Stimulated activated CD4-positive, alpha-beta T cell treated with anti-CD3 and anti-CD28 coated beads, Interleukin-4, amount 100 ng/mL, for 24 hours (primary cell): ENCODE measurements at places on chromosomes 3 and 15.
A peak's percentile ranks its signal among the peaks of the same experiment; 100 is the strongest.

DNA sequence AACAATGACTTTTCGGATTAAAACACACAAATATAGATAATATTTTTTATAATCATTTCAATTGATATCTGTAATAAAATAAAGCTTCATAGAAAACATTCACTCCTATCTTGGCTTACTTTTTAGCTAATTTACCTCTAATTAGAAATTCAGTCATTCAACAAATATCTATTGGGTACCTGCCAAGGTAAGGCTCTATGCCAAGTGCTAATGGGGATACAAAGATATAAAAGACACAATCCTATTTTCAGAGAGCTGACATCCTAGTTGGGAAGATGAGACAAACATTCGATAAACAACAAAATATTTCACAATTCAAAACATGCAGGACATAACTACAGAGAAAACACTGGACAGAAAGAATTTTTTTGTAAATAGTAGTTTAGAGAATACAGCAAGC, 63.3 kb downstream of the ULK4 start:
- DNase-seq = no peak

GRCh38 chr3:169629895-169630294, 33.6 kb downstream of the MECOM start:
- no peak for DNase-seq

- no peak for DNase-seq
Measured at GRCh38 chr3:39275052-39275451, 4.8 kb downstream of the CX3CR1 start.

- DNase-seq = no peak
Measured at GRCh38 chr15:37219211-37219701, 118.9 kb upstream of the MEIS2 start.

GRCh38 chr3:129688271-129688895, 81.9 kb upstream of the PLXND1 start:
- DNase-seq = no peak

- no peak for DNase-seq
Measured at GRCh38 chr15:68880382-68880781, 49.9 kb upstream of the SPESP1 start.

GRCh38 chr15:72845981-72846383, 62.4 kb upstream of the ADPGK start:
- DNase-seq = no peak

DNA sequence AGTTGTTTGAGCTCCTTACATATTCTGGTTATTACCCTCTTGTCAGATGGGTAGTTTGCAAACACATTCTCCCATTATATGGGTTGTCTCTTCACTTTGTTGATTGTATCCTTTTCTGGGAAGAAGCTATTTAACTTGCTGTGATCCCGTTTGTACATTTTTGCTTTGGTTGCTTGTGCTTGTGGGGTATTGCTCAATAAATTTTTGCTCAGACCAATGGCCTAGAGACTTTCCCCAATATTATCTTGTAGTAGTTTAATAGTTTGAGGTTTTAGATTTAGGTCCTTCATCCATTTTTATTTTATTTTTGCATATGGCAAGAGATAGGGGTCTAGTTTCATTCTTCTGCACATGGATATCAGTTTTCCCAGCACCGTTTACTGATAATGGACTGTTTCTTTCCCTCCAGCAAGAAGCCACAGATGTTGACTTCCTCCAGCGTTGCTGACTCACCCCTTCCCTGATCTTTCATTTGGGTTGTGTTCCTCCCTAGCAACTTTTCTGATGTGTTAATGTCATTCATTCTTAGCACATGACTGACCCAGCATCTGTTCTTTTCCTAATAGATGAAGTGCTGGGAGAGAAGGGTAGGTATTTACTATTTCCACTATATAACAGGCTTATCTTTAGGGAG, 166.7 kb upstream of the SGO1 start:
- no peak for DNase-seq

DNA sequence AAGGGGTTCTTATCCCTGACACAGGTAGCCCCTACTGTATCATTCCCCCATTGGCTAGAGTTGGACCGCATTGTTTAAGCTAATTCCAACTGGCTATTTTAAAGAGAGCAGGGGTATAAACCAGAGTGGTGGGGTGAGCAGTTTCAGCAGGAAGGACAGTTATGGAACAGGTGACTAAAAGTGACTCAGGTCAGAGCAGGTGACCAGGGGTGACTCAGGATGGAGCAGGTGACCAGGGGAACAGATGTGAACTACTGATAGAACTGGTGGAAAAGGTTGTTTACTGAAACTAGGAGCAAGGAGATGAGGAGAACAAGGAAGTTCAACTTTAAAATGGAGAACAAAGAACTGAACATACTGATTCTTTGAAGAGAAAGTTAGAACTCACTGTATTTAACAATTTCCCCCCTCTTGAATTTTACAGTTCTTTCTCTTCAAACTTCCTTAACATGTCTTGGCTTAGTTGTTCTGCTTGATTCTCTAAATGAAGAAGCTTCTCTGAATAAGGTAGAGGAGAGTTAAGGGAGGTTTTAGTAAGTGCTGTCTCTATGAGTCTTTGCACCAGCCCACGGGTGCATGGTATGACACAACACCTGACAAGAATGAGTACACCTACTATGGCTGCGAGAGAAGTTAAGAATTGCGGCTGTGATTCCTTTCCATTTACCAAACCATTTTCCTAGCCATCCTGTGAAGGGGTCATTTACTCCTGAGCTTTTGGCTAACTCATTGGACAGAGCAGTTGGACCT, 83.4 kb upstream of the WNT7A start:
- no peak for DNase-seq

- peak; percentile 40 for DNase-seq
Measured at GRCh38 chr3:42013691-42014457, 52.0 kb upstream of the ULK4 start.

DNA sequence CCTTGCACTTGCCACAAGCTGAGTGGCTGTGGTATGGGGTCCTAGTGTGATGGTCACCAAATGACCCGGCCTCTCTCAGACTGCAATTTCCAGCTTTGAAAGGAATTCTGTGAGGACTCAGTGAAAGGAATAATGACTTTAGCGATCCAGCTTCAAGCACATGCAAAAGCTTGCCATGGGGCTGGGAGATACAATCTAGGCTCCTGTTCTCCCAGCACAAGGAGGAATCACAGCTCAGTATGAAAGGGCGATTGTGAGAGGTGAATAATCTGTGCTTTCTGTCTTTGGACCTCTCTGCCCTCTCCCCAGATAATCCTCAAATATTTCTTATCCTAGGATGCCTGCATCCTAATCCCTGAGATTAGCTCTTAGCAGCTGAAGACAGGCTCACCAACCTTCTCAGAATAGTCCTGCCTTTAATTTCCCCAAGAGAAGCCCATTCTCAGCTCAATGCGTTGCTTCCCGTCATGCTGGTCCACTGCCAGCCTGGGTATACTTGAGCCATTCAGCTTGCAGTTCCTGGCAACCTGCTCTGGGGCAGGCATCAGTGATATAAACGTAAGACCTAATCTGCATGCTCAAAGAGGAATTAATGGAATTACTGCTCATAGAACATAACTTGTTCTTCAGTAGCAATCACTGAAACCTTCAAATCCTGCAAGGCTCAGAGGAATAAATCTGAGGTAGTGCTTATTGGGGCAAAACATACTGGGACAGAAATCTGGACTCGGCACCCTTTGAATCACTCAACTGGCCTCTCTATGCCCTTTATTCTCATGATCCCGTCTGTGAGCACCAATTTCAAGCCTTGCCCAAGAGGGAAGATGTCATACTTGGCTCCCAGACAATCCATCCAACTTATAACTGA, 15.1 kb downstream of the TLNRD1 start:
- DNase-seq = no peak

GRCh38 chr15:72614810-72615532, 39.5 kb upstream of the GOLGA6B start:
- DNase-seq = no peak

DNA sequence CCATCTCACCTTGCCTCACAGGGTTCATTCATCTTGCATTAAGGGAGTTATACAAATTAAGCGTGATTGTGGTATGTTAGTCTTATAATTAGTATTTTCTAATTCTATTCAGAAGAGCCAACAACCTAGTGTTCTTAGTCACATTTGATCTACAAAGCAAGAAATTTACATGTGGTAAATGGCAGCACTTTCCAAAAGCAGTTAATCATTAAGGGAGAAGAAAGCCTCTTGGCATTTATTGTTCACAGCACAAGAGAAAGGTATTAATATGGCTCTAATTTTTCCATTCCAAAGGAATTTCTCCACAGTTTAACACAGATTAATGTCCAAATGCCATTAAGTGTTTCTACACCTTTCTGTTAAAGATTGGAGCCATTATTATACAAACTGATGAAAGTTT, 1077.1 kb downstream of the ZPLD1 start:
- no peak for DNase-seq

- DNase-seq = no peak
Measured at GRCh38 chr15:56969265-56969895, 50.9 kb downstream of the TCF12 start.

- DNase-seq = no peak
Measured at GRCh38 chr3:106720510-106720909, 656.7 kb upstream of the CCDC54 start.

DNA sequence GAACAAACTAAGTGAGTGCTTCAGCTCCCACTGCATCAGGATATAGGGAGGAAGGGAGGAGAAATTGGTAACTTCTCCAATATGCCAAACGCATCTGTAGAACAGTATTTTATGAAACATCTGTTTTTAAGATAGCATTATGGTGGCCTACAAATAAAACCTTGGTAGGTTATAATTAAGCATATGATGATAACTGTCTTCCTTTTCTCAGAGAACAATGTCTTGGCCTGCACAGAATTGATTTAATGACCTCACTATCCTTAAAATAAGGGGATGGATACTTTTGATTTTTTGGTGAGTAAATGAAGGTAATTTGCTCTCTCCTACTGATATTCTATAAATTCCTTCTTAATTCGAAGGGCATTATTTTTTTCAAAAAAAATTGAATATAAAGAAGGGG, 451.5 kb upstream of the TGFBR2 start:
- no peak for DNase-seq

- DNase-seq = no peak
Measured at GRCh38 chr3:129123314-129124060, 1.9 kb upstream of the RAB43 start.

DNA sequence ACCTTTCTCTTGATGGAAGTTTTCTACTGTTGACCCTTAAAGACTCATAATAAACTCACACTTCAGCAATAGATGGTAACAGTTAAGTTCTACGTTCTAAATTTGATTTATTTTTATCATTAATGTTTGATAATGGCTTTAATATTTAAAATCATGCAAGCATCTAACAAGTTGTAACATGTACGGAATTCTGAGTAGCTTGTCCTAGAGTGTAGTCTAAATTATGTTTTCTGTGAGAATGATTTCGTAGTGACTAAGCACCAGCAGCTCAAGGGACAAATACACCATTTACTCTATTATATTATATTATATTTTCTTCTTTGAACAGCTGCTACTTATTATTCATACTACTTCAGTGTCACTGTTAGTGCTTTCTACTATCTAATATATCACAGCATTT, 345.6 kb downstream of the NLGN1 start:
- DNase-seq = no peak

DNA sequence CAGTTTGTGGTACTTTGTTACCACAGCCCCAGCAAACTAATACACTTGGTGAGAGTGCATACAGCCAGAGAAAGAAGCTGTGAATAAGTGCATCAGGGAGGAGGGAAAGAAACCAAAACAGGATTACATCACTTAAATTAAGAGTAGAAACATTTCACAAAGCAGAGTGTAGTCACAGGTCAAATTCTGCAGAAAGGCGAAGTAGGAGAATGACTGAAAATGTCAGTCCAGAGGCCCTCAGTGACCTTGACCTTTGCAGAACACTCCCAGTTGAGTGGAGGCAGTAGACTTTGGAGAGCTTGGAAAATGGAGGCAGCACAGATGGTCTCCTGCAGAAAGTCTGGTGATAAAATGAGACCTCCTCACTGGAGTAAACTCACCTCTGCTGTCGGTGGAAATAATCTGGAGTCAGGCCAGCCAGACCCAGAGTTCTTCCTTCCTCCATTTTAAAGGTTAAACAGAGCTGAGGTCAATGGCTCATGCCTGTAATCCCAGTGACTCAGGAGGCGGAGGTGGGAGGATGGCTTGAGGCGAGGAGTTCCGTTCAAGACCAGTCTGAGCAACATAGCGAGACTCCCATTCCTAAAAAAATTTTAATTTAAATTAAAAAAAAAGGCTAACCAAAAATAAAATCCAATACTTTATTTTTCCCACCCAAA, 5.0 kb downstream of the CD86 start:
- DNase-seq = no peak

- DNase-seq = no peak
Measured at GRCh38 chr3:127676456-127676855, 3.7 kb downstream of the ABTB1 start.

GRCh38 chr3:134462331-134462941, 23.3 kb downstream of the ANAPC13 start:
- no peak for DNase-seq

- no peak for DNase-seq
Measured at GRCh38 chr3:7423995-7424394, 563.1 kb downstream of the GRM7 start.

DNA sequence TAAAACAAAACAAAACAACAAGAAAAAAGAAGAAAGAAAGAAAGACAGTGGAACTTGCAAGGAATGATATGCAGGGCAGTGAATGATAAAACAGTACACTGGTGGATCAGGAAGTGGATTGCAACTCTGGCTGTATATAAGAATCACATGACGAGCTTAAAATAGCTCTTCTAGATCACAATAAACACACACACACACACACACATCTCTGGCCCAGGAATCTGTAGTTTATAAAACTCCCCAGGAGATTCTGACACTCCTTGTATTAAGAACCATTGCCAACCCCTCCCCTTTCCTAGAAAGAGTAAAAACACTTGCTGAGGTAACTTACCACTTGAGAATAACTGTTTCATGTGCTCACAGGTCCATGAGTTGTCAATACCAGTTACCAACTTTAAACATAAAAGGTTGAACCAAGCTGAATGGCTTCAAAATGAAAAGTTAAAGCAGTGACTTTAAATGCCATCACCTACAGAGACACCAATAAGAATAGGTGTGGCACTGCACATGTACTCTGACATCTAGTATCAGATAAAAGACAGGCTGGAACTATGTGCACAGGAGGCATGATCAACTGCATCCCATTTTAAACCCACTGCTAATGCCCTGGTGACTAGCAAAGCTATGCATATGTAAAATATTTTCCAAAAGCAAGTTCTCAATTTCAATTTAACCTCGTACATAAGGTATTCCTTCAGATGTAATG, 3.9 kb downstream of the CPOX start:
- no peak for DNase-seq

GRCh38 chr15:36527235-36528162, 51.9 kb upstream of the CDIN1 start:
- no peak for DNase-seq

GRCh38 chr3:113231391-113231790, 20.0 kb downstream of the BOC start:
- no peak for DNase-seq

DNA sequence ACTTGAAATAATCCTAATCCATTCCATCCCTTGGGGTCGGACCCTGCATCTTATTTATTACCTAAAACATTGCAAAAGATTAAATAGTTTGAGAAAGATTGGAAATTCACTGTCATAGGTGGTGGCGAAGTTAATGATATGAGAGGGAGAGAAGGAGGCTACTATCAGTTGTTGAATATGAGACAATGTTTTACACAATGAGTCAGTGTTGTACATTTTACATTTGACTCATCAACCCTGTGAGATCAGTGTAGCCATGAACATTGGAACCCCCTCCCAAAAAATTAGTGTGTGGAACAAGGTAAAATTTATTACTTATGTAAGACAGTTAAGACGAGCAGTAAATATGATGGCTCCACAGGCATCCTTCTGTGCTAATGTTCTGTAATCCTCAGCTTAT, 384.3 kb downstream of the MCTP2 start:
- no peak for DNase-seq
